ENCODE measurements at places on chromosomes 4 and X.

DNA sequence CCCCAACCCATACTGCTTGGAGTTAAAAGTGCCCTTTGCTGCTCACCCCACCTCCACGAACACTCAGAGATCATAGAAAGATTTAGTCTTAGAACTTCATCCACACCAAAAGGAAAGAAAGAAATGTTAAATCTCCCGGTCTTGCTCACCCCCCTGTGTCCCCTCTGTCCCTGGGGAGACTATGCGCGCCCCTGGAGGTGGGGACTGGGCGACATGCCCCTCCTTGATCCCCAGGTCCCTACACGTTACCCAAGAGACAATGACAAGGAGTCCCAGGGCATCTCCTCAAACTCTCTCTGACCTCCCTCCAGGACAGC is 620 bp downstream of the ITM2A start:
- DNase-seq = no peak

DNA sequence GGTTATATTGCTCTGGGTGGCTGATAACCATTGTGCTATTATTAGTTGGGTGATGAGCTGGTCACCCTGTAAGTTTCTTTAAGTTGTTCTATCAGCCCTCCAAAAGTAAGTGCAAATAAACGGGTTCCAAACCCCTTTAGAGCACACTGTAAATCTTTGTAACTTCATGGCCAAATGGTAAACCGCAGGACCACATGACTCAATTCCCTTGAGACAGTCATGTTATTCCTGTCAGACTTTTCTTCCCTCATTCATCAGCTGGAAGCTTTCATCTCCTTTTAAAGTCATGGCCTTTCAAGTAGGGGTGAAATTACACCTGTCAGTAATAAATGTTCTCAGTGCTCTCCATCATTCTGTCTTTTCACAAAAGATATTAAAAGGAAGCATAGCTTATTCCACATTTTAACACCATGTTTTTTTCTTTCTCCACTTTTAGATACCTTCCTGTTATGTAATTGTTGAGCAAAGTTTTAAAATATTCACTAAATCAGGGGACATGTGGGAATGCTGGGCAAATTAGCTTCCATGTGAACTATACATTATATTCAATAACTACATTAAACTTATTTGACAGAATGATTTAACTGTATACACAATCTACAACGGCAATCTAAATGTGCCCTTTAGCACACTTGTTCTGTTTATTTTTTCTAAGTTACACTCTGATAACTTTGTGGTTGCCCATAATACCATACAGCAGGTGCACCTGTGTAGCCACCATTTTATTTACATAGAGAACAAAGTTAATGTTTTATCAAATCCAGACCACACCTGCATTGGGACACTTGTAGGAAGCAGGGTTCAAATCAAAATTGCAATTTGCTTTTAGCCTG is 275.5 kb downstream of the CFAP299 start:
- DNase-seq = no peak

DNA sequence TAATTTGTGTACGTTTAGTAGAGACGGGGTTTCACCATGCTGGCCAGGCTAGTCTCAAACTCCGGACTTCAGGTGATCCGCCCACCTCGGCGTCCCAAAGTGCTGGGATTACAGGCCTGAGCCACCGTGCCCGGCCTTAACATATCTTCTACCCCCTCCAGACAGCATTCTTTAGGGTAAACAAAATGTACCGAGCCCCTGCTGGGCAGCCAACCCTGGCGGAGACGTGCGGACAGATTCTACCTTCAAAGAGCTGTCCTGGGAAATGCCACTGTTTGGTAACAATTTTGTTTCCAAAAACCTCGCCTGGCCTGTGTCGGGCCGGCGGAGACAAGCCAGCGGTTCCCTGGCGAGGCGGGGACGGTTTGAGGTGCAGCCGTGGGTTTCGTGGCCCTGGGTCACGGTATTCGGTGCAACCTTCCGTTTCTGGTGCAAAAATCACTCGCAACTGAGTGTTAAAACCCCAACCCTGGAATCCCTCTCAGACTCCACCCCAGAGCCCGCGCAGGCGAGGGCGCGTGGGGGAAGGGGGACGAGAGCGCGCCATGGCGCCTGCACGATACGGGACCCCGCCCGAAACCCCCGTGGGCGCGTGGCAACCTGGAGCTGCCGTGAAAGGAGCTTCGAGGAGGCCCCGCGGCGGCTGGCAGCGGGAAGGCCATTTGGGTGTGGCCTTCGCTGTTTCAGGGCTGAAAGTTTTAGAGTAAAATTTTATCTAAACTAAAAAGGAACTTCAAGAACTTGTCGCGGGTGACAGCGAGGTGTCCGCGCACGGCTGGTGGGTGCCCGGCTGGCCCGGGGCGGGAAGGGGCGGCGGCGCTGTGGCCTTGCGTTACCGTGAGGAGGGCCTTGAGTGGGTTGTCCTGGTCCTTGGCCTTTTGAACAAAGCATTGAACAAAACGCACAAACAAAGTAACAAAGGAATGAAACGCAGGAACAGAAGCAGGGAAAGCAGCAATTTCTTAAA is 17.0 kb downstream of the MRFAP1 start:
- no peak for DNase-seq

- no peak for DNase-seq
Observed at GRCh38 chrX:72041871-72042851, 89.6 kb downstream of the RTL5 start.

- DNase-seq = no peak
Observed at GRCh38 chrX:13499736-13500135, 69.7 kb upstream of the EGFL6 start.
